ENCODE measurements at places on chromosomes 6 and 20.

DNA sequence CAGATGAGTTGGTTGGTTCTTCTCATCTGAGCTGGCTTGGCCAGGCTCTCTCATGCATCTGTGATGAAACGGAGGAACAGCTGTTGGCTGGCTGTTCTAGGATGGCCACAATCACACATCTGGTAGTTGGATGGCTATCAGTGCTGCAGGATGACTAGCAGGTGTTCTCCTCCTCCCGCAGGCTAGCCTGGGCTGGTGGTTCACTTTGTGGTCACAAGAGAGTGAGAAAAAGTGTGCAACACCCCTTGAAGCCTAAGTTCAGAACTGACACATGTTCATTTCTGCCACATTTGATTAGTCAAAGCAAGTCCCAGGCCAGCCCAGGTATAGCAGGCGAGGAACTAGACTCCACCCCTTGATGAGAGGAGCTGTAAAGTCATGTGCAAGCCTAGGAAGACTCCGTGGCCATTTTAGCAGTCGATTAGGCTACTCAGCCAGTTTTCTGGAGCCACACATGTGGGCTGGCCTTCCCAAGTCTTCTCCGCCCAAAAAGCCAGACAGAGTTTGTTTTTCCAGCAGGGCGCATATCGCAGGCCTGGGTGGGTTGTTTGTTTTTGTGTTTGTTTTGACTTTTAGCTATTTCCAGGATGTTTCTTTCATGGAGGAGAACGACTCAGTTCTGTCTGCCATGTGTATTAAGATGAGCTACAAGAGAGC lies 120.8 kb downstream of the ISM1 start:
- no peak overlapping the region for H3K4me3 ChIP-seq
- peaks cover 10% of the 10 kb centered on the region for H3K27me3 ChIP-seq
- H3K27ac ChIP-seq, result no peak overlapping the region
- DNase-seq, result no peak

GRCh38 chr20:39574061-39574460 lies 611.9 kb downstream of the DHX35 start:
- no peak overlapping the region for H3K27ac ChIP-seq
- no peak for DNase-seq
- no peaks in the 10 kb centered on the region for H3K4me1 ChIP-seq
- H3K36me3 ChIP-seq, result peaks cover 3% of the 10 kb centered on the region

- peaks cover 41% of the 10 kb centered on the region for H3K27me3 ChIP-seq
- peaks cover 4% of the 10 kb centered on the region for H3K36me3 ChIP-seq
- DNase-seq, result no peak
- H3K4me1 ChIP-seq, result no peaks in the 10 kb centered on the region
- H3K4me3 ChIP-seq, result no peak overlapping the region
Observed at GRCh38 chr6:44036699-44037101, 90.6 kb downstream of the MRPL14 start.

- H3K27ac ChIP-seq, result no peak overlapping the region
- no peak overlapping the region for H3K4me3 ChIP-seq
- H3K4me1 ChIP-seq, result no peaks in the 10 kb centered on the region
- no peaks in the 10 kb centered on the region for H3K27me3 ChIP-seq
Observed at GRCh38 chr6:120608826-120609225, 725.5 kb downstream of the TBC1D32 start.

DNA sequence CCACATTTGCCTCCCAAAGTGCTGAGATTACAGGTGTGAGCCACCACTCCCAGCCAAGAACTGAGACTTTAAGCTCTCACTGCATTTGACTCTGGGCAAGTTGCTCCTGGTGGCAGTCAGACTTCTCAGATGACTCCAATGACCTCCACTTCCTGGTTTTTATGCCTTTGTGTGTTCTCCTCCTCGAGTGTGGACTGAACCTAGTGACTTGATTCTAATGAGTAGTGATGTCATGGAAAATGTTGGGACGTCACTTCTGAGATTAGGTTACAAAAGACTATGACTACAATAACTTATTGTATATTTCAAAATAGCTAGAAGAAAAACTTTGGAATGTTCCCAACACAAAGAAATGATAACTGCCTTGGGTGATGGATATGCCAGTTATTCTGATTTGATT lies 12.0 kb downstream of the SPINT3 start:
- H3K27ac ChIP-seq, result no peak overlapping the region
- H3K27me3 ChIP-seq, result peaks cover 87% of the 10 kb centered on the region
- H3K36me3 ChIP-seq, result no peaks in the 10 kb centered on the region
- DNase-seq, result no peak

- H3K4me3 ChIP-seq, result no peak overlapping the region
- H3K27me3 ChIP-seq, result peaks cover 30% of the 10 kb centered on the region
Observed at GRCh38 chr6:6085928-6086668, 79.4 kb upstream of the NRN1 start.

- no peaks in the 10 kb centered on the region for H3K27me3 ChIP-seq
- DNase-seq, result no peak
- H3K36me3 ChIP-seq, result no peaks in the 10 kb centered on the region
- H3K27ac ChIP-seq, result no peak overlapping the region
- no peaks in the 10 kb centered on the region for H3K4me1 ChIP-seq
Observed at GRCh38 chr6:126429866-126430265, 90.0 kb downstream of the CENPW start.

DNA sequence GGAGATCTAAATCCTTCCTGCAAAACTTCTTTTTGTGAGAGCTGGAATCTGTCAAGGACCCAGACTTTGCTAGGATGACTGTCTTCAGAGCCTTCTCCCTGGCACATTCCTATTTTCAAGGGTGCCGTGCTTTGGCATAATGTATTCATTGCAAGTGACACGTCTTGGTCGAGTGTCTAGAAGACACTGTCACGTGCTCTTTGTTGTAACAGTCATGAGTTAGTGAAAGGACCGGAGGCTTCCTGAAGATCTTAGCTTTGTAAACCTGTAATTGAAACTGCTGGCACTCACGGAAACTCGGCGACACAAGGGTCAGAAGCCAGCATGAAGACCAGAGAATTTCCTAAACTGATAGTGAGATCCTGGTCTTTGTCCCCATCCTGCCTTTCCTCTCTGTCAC lies 19.7 kb upstream of the TAGAP start:
- peak overlapping the region; percentile 84 for H3K27ac ChIP-seq
- peaks cover 3% of the 10 kb centered on the region for H3K36me3 ChIP-seq
- H3K4me3 ChIP-seq, result peak overlapping the region; percentile 81
- H3K4me1 ChIP-seq, result peaks cover 78% of the 10 kb centered on the region

DNA sequence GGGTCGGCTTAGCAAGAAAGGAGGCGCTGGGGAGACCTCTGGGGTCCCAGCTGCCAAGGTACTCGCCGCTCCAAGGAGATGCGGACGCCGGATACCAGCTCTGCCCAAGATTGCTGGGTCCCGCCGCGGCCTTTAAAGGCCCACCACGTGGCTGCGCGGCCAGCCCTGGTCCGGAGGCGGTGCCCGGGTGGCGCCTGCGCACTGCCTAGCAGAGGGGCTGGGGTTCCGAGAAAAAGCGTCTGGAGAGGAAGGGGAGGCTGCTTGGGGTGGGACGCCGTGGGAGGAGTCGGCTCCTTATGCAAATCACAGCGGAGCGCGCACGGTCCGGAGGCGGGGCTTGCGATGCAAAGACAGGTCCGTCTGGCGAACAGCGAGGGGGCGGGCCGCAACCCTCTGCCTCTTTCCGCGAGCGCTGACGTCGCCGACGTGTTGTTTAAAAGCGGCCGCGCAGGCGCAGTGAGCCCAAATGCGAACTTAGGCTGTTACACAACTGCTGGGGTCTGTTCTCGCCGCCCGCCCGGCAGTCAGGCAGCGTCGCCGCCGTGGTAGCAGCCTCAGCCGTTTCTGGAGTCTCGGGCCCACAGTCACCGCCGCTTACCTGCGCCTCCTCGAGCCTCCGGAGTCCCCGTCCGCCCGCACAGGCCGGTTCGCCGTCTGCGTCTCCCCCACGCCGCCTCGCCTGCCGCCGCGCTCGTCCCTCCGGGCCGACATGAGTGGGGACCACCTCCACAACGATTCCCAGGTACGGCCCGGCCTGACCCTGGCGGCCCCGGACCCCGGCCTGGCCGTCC lies at the start of gene TOP1:
TSS of gene TOP1 (plus strand) at position 464 of the 791 bp plus-strand sequence. CDS start at position 710, 246 bp downstream.
- H3K27ac ChIP-seq, result peak within 1 kb of the TSS; percentile 99
- peaks cover 33% of the 10 kb centered on the region for H3K36me3 ChIP-seq
- peaks cover 45% of the 10 kb centered on the region for H3K4me1 ChIP-seq
- peak; percentile 100 for DNase-seq
- peak within 1 kb of the TSS; percentile 97 for H3K4me3 ChIP-seq
- H3K27me3 ChIP-seq, result peaks cover 4% of the 10 kb centered on the region

DNA sequence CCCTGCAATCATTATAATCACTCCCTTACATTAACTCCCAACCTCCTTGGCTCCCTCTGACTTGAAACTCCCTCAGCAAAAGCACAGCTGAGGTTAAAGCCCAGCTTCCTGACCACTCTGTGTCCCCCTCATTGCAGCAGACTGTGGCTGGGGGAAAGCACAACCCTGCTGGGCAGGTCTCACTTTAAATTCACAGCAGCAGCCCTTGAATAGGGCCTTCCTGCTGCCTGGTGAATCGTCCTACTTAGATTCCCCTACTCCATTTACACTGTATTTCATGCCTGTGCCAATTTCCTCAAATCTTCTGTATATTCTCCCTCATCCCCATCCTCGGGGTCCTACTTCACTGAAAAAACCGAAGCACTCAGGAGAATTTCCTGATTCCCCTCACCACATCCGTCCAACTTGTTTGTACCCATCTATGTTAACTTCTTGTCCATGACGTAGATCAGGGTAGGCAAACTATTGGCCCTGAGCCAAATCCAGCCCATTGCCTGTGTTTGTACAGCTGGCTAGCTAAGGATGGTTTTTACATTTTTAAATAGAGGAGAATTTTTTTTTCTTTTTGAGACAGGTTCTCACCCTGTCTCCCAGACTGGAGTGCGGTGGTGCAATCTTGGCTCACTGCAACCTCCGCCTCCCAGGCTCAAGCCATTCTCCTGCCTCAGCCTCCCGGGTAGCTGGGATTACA lies 31.5 kb upstream of the GCM1 start:
- H3K4me1 ChIP-seq, result no peaks in the 10 kb centered on the region
- H3K27me3 ChIP-seq, result no peaks in the 10 kb centered on the region

DNA sequence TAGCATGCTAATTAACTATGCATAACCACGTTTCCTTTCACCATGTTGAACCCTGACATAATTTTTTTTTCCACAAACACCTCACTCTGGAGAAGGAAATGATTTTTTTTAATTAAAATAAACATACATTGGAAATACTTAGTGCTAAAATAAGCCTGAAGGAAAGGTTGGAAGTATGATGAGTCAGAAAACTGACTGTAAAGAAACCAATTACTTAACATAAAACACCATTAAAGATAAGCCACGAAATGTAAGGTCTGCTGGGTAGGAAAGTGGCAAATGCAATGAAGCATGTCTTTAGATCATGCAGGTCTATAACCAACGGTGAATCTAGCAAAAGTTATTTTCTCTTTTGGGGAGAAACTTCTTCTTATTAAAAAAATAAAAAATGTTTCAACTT lies 47.5 kb downstream of the OPRM1 start:
- peaks cover 8% of the 10 kb centered on the region for H3K27me3 ChIP-seq
- DNase-seq, result no peak
- no peaks in the 10 kb centered on the region for H3K4me1 ChIP-seq
- no peak overlapping the region for H3K27ac ChIP-seq
- H3K36me3 ChIP-seq, result no peaks in the 10 kb centered on the region

DNA sequence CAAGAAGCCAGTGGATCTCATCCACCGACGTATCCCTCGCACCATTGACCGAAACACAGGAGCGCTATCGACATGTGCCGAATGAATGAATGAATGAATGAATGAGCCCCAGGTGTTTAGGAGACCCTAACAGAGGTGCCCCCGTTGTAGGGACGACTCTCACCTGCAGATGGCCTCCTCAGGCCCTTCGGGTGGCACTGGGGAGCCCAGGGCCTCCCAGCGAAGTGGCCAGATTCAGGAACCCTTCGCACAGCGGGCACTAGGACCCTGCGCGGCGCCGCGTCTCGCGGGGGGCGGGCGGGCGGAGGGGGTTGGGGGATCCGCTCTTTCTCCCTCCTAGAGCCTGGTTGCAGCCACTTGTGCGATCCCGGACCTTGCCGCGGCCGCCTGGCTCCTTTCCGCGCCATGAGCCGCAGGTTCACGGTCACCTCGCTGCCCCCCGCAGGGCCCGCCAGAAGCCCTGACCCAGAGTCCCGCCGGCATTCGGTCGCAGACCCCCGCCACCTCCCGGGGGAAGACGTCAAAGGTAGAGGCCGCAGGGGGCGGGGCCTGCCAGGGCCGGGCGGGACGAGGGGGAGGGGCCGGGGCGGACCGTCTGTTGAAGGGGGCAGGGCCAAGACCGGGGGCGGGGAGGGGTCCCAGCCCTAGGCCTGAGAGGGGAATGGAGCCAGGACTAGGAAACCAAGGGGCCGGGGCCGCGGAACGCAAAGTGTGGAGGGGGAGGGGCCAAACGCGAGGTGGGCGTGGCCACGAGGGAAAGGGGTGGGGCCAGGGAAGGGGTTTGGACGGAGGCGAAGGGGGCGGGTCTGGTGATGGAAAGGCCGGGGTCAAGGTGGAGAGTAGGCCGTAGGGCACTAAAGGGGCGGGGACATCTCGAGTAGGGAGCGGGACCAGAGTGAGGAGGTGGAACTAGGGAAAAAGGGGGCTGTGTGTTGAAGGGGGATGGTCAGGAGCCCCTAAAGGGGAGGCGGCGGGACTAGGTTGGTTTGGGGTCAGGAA lies 7.4 kb upstream of the SLC12A5 start:
- DNase-seq, result peak; percentile 22
- no peaks in the 10 kb centered on the region for H3K36me3 ChIP-seq
- no peak overlapping the region for H3K27ac ChIP-seq
- H3K4me3 ChIP-seq, result peak overlapping the region; percentile 68

Measured in effector memory CD8-positive, alpha-beta T cell (primary cell).